ENCODE measurements at places on chromosomes 2 and 18. TPM values are rescaled to one million over a fixed set of nuclear protein-coding genes. Genes with fewer than 3 reads are reported as not detected.

The LCT gene
- total RNA-seq: 0.11 TPM

The GORASP2 gene
- 94.8 TPM for total RNA-seq

The SNORC gene
- 0.64 TPM for total RNA-seq

The GTF3C2 gene
- 91.7 TPM for total RNA-seq

The LOXHD1 gene
- total RNA-seq: not detected

The PDE1A gene
- total RNA-seq: not detected

GRCh38 chr2:192584976-192585375 is 390.2 kb upstream of the TMEFF2 start:
- H3K27me3 ChIP-seq: no peaks in the 10 kb centered on the region
- no peak for DNase-seq
- no peaks in the 10 kb centered on the region for H3K4me1 ChIP-seq
- no peaks in the 10 kb centered on the region for H3K36me3 ChIP-seq
- H3K27ac ChIP-seq: no peak overlapping the region

- no peaks in the 10 kb centered on the region for H3K4me1 ChIP-seq
- H3K4me3 ChIP-seq: no peak overlapping the region
- H3K27me3 ChIP-seq: no peaks in the 10 kb centered on the region
- no peak for DNase-seq
Measured at GRCh38 chr2:192216336-192216735, 21.6 kb upstream of the TMEFF2 start.

DNA sequence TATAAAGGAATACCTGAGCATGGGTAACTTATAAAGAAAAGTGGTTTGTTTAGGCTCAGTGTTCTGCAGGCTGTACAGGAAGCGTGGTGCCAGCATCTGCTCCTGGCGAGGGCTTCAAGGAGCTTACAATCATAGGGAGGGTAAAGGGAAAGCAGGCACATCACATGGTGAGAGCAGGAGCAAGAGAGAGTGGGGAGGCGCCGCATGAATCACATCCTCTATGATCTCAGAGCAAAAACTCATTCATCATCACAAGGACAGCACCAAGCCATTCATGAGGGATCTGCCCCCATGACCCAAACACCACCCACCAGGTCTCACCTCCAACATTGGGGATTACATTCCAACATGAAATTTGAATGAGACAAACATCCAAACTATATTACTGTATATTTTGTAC is 32.5 kb downstream of the R3HDM1 start:
- H3K36me3 ChIP-seq: peaks cover 6% of the 10 kb centered on the region
- no peaks in the 10 kb centered on the region for H3K4me1 ChIP-seq
- H3K27me3 ChIP-seq: no peaks in the 10 kb centered on the region
- no peak overlapping the region for H3K27ac ChIP-seq

GRCh38 chr18:54387631-54388030 is 29.9 kb downstream of the C18orf54 start:
- no peak overlapping the region for H3K4me3 ChIP-seq
- no peaks in the 10 kb centered on the region for H3K36me3 ChIP-seq
- peaks cover 13% of the 10 kb centered on the region for H3K4me1 ChIP-seq
- DNase-seq: no peak

DNA sequence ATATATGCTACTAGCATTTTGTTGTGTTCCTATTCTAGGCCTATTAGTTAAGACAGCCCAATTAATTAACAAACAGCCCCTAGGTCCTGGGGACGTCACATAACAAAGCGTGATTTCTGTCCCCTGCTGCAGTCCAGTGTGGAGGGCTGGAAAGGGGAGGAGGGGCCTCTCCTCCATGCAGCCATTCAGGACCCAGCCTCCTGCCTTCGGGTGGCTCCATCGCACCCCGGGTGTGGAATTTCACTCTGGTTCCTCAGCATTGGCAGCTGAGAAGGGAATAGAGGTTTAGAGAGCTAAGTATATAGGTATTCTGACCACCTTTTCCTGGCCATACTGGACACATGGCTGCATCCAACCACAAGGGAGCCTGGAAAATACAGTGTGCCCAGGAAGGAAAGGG is 42.4 kb downstream of the MC2R start:
- H3K4me3 ChIP-seq: no peak overlapping the region
- H3K27me3 ChIP-seq: peaks cover 15% of the 10 kb centered on the region
- no peaks in the 10 kb centered on the region for H3K4me1 ChIP-seq
- no peaks in the 10 kb centered on the region for H3K36me3 ChIP-seq
- DNase-seq: no peak

- H3K36me3 ChIP-seq: no peaks in the 10 kb centered on the region
- H3K27ac ChIP-seq: no peak overlapping the region
- no peak overlapping the region for H3K4me3 ChIP-seq
- H3K27me3 ChIP-seq: no peaks in the 10 kb centered on the region
- H3K4me1 ChIP-seq: no peaks in the 10 kb centered on the region
Measured at GRCh38 chr18:7207366-7207915, 23.4 kb upstream of the LRRC30 start.

- no peaks in the 10 kb centered on the region for H3K36me3 ChIP-seq
- H3K27ac ChIP-seq: peak overlapping the region; percentile 42
- H3K4me1 ChIP-seq: no peaks in the 10 kb centered on the region
- no peak overlapping the region for H3K4me3 ChIP-seq
- no peaks in the 10 kb centered on the region for H3K27me3 ChIP-seq
Measured at GRCh38 chr18:73007195-73007914, 139.6 kb upstream of the NETO1 start.

DNA sequence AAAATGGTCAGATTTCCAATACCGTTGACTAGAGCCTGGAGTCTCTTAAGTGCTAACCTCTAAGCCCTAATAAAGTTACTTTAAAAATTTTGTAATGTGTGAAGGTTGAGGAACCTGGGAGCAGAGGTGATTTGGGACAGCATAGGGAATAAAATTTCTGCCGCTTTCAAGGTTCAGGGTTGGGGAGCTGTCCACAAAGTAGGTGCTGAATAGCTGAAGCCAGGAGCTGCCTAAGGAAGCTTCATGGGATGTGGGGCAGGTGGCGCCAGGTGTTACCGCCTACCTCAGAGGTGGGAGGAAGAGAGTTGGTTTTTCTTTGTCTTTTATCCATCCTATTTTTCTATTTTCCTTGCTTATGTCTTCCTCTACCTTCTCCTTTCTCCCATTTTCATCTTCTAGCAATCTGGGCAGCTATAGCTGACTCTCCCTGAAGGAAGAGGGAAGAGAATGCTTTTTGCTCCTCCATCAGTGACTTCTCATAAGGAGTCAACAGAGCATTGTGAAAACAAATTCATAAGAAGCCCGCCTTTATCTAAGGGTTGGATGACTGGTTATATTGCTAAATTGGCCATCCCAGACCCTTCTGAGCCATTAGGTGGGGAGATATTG is 178.7 kb downstream of the CLIP4 start:
- no peak overlapping the region for H3K4me3 ChIP-seq
- H3K27me3 ChIP-seq: no peaks in the 10 kb centered on the region
- H3K27ac ChIP-seq: no peak overlapping the region

- no peaks in the 10 kb centered on the region for H3K4me1 ChIP-seq
- H3K27ac ChIP-seq: no peak overlapping the region
- DNase-seq: no peak
- H3K36me3 ChIP-seq: no peaks in the 10 kb centered on the region
- no peaks in the 10 kb centered on the region for H3K27me3 ChIP-seq
- no peak overlapping the region for H3K4me3 ChIP-seq
Measured at GRCh38 chr18:28526196-28526595, 349.3 kb upstream of the CDH2 start.

GRCh38 chr18:29309366-29309765 is 1132.4 kb upstream of the CDH2 start:
- H3K4me1 ChIP-seq: no peaks in the 10 kb centered on the region
- no peaks in the 10 kb centered on the region for H3K36me3 ChIP-seq
- no peak overlapping the region for H3K27ac ChIP-seq
- DNase-seq: no peak
- H3K27me3 ChIP-seq: no peaks in the 10 kb centered on the region
- H3K4me3 ChIP-seq: no peak overlapping the region

- H3K4me3 ChIP-seq: no peak overlapping the region
- no peak overlapping the region for H3K27ac ChIP-seq
- no peaks in the 10 kb centered on the region for H3K27me3 ChIP-seq
- no peaks in the 10 kb centered on the region for H3K4me1 ChIP-seq
- H3K36me3 ChIP-seq: no peaks in the 10 kb centered on the region
Measured at GRCh38 chr2:153808679-153809078, 63.0 kb upstream of the GALNT13 start.

DNA sequence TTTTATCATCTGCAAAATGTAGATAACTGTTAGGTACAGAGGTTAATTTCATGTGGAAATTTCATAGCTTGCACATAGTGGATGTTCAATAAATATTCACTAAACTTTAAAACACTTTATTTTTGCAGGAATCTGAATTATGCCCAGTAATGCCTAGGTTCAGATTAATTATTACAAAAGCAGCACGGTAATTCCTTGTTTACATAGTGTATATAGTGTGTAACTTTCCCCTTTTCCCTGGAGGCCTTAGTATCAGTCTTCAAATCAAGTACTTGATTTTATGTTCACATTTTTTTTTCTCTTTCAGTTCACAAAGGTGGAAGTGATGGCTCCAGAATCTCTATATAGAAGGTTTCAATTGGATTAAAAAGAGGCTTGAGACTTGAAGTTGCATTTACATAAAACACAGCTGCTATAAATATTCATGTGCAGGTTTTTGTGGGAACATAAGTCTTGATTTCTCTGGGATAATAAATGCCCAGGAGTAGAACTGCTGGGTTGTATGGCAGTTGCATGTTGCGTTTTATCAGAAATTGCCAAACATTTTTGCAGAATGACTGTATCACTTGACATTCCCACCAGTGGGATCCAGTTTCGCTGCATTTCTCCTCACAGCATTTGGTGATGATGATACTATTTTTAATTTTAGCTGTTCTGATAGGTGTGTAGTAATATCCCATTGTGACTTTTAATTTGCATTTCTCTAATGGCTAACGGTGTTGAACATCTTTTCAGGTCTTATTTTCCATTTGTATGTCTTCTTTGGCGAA is 27.6 kb upstream of the LGALSL start:
- H3K4me1 ChIP-seq: no peaks in the 10 kb centered on the region
- no peak for DNase-seq
- H3K4me3 ChIP-seq: no peak overlapping the region
- no peak overlapping the region for H3K27ac ChIP-seq
- no peaks in the 10 kb centered on the region for H3K36me3 ChIP-seq

- no peak for DNase-seq
- no peaks in the 10 kb centered on the region for H3K27me3 ChIP-seq
- H3K27ac ChIP-seq: no peak overlapping the region
- no peak overlapping the region for H3K4me3 ChIP-seq
Measured at GRCh38 chr2:29775937-29776336, 145.4 kb downstream of the ALK start.

GRCh38 chr2:182715121-182715891 is 751 bp upstream of the DNAJC10 start:
- H3K36me3 ChIP-seq: no peaks in the 10 kb centered on the region
- H3K4me3 ChIP-seq: peak overlapping the region; percentile 93

GRCh38 chr2:236857246-236857645 is 228.4 kb upstream of the COPS8 start:
- H3K36me3 ChIP-seq: no peaks in the 10 kb centered on the region
- no peak overlapping the region for H3K4me3 ChIP-seq
- no peaks in the 10 kb centered on the region for H3K4me1 ChIP-seq
- H3K27ac ChIP-seq: no peak overlapping the region

DNA sequence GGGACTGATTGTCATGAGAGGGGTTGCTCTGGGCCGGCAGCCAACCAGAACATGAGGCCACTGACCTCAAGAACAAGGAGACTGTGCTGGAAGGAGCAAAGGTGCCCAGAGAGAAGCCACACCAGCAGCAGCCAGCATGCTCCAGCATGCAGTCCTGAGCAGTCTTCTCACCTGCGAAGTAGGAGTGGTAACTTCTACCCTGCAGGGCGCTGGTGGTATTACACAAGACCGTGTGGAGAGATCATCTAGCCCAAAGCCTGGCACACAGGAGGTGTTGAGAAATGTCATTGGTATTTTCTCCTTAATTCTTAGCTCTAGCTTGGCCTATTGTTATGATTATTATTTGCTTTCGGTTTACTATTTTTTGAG is 132.7 kb downstream of the TSN start:
- no peaks in the 10 kb centered on the region for H3K4me1 ChIP-seq
- DNase-seq: no peak
- H3K27me3 ChIP-seq: no peaks in the 10 kb centered on the region
- no peak overlapping the region for H3K27ac ChIP-seq
- no peaks in the 10 kb centered on the region for H3K36me3 ChIP-seq

DNA sequence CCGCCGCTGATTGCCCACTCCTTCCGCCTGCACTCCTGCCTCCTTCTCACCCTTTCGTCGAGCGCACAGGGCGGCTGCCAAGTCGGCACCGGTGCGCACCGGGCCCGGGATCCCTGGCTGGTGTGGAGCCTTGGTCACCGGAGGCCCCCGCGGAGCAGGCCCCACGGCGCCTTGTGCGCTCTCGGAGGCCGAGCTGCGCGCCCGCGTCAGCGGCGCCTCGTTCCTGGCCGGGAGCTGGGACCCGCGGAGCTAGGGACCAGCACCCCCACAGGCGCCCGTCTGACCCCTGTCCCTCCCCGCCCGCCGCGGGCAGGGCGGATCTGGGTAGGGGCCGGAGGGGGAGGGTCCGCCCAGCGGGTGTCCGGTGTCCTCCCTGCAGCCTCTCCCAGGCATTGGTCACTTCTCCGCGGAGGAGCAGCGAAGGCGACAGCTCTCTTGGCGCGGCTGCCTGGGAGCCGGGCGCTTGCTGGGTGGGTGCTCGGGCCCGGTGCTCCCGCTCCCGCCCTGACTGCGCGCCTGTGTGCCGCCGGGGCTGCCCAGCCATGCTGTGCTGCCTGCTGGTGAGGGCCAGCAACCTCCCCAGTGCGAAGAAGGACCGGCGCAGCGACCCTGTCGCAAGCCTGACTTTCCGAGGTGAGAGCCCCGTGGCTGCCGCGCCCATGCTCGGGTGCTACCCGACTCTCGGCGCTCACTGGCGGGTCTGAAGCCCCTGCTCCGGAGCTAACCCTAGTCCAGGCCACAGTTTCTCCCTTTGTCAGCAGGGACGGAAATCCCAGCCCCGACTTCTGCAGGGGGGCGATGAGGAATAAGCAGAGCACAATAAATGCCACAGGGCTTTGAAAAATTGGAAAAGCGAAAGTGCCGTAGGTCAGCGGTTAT is 13.2 kb downstream of the DYSF start:
- no peak overlapping the region for H3K27ac ChIP-seq
- peak overlapping the region; percentile 53 for H3K4me3 ChIP-seq
- H3K27me3 ChIP-seq: peaks cover 10% of the 10 kb centered on the region
- no peak for DNase-seq
- H3K4me1 ChIP-seq: no peaks in the 10 kb centered on the region
- H3K36me3 ChIP-seq: no peaks in the 10 kb centered on the region

DNA sequence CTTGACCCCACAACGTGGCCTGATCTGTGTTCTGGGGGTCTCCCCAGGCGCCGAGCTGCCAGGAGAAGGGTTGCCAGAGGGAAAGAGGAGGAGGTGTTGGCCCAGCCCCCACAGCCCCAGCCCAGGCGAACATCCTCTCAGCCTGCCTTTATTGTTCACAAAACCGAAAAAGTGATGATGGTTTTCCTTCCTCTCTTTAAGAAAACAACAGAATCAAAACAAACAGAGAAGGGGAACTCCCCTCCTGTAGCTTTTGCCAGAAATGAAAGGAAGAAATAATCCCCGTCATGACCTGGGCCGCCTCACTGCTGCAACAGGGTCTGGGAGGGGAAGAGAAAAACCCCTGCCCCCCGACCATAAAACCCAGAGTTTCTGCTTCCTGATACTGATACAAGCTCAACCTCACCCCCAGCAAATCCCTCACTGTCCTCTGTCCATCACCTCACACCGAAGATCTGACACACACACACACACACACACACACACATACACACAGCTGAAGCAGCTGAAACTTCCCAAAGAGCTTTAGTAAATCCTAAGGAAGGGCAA is 52.0 kb downstream of the ZFP36L2 start:
- H3K4me3 ChIP-seq: no peak overlapping the region
- H3K27ac ChIP-seq: peak overlapping the region; percentile 73
- no peaks in the 10 kb centered on the region for H3K36me3 ChIP-seq
- H3K27me3 ChIP-seq: no peaks in the 10 kb centered on the region
- peaks cover 25% of the 10 kb centered on the region for H3K4me1 ChIP-seq

GRCh38 chr2:58479535-58480140 is 238.5 kb upstream of the FANCL start:
- no peak for DNase-seq
- no peak overlapping the region for H3K27ac ChIP-seq
